T-cell (primary cell): ENCODE measurements at places on chromosomes 2 and 18. TPM values are rescaled to one million over a fixed set of nuclear protein-coding genes. Genes with fewer than 3 reads are reported as not detected.

Gene RNF152
- total RNA-seq = 0.23 TPM

GRCh38 chr18:12686100-12686499, 16.4 kb downstream of the CEP76 start:
- DNase-seq = no peak
- no peaks in the 10 kb centered on the region for H3K4me1 ChIP-seq
- H3K27me3 ChIP-seq = no peaks in the 10 kb centered on the region
- no peaks in the 10 kb centered on the region for H3K36me3 ChIP-seq
- no peak overlapping the region for H3K4me3 ChIP-seq

- H3K4me3 ChIP-seq = no peak overlapping the region
- H3K36me3 ChIP-seq = peaks cover 3% of the 10 kb centered on the region
- H3K27ac ChIP-seq = no peak overlapping the region
Measured at GRCh38 chr2:241351640-241352031, 4.4 kb upstream of the FARP2 start.

Gene PSD4
- total RNA-seq = 158 TPM

- no peaks in the 10 kb centered on the region for H3K36me3 ChIP-seq
- H3K4me3 ChIP-seq = no peak overlapping the region
Measured at GRCh38 chr2:37635504-37636380, 35.7 kb downstream of the CDC42EP3 start.

DNA sequence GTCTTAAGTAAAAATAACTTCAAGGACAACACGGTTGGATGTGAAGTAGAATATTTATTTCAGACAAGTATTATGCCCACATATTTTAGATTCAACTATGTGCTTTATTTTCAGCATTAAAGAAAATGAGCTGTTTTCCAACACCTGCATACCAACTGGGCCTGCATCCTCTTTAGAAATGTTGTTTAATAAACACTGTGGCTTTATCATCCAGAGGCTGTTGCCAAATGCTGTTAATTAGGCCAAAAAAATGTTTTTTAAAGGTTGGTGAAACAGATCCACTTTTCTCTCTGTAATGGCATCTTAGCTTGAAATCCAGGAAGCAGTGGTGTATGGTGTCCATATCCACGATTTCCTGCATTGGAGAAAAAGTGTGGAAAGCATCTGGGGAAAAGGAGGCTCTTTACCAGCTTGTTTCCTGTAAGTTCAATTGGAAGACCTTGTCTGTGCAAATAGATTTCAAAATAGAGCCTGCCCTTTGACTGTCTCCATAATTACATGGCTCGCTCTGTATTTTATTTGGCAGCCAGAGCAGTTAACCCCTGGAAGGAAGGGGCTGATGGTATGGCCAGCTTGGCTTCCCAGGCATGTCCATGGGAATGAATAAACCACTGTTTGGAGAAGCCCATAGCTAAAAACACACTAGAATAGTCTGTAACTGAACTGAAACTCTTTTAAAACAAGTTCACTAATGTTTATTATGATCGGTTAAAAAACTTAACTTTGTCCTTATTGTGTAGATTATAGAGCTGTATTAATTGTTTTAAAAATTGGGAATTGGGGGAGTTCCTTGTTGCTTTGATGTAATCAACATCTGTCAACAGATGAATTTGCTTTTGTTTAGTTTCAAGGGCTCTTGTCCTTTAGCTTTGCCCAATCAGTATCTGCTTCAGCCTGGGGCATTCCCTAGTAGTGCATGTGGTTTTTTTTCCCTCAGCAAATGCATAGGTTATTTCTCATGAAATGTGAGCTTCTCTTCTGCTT, 33.0 kb upstream of the DLX1 start:
- no peak overlapping the region for H3K4me3 ChIP-seq
- H3K27ac ChIP-seq = no peak overlapping the region
- H3K27me3 ChIP-seq = no peaks in the 10 kb centered on the region

DNA sequence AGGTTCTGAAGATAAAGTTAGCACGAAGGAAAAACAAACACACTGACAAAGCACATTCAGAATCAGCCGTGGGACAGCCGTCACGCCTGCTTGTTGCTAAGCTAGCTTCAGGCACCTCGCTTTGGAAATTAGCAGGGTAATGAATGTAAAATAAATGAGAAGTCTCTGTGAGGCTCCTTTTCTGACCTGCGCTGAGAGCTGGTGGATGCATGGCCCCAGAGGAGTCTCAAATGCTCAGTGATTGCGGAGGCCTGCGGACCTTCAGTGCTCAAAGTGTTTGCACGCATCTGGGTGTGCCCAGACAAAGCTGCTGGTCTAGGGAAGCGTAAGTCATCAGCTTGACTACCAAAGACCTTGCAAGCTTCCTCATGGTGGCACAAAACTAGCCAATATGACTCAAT, 50.6 kb downstream of the CD8B2 start:
- H3K27me3 ChIP-seq = no peaks in the 10 kb centered on the region
- DNase-seq = no peak
- H3K4me3 ChIP-seq = no peak overlapping the region
- H3K4me1 ChIP-seq = peaks cover 2% of the 10 kb centered on the region

- no peaks in the 10 kb centered on the region for H3K4me1 ChIP-seq
- H3K4me3 ChIP-seq = no peak overlapping the region
- no peak for DNase-seq
Measured at GRCh38 chr2:200667413-200667812, 81.6 kb downstream of the AOX1 start.

- H3K36me3 ChIP-seq = no peaks in the 10 kb centered on the region
- DNase-seq = no peak
- peaks cover 2% of the 10 kb centered on the region for H3K27me3 ChIP-seq
- H3K27ac ChIP-seq = no peak overlapping the region
- no peaks in the 10 kb centered on the region for H3K4me1 ChIP-seq
Measured at GRCh38 chr2:206418968-206419367, 24.4 kb upstream of the ADAM23 start.

Gene IL36A
- 0.58 TPM for total RNA-seq

DNA sequence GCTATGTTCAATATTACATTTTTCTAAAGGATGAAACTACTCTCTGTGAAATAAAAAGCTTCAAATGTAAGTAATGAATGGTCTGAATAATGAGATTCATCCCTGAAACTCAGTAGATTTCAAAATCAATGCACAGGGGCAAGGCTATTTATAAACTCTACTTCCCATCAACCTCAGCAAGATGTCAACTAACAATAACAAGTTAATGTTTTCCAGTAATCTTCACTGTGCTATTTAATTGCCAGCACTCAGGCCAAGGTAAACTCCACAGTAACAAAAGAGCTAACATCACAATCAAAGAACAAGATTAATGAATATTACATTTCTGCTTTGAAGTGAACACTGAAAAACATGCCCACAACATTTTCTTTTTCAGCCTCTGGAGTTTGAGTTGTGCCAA, 144.3 kb upstream of the ZFP36L2 start:
- no peak for DNase-seq
- no peaks in the 10 kb centered on the region for H3K27me3 ChIP-seq
- H3K36me3 ChIP-seq = no peaks in the 10 kb centered on the region
- H3K4me1 ChIP-seq = no peaks in the 10 kb centered on the region

DNA sequence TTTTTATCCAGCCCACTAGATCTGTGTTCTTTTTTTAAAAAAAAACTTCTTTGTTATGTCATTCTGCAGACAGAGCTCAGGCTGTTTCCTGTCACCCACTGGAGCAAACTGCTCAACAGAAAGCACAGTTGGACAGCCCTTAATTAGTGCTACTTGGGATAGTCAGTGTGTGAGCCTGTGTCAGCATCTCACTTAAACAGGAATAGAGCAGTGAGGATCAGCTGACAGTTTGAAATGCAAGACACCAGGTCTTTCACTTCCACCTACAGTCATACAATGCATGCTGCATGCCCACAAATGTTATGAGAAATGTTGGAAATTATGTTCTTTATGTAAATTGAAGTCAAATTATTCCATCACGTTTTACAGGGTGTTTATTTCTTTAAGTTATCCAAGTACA, 174.9 kb downstream of the NR4A2 start:
- no peaks in the 10 kb centered on the region for H3K36me3 ChIP-seq
- H3K4me3 ChIP-seq = no peak overlapping the region
- H3K27me3 ChIP-seq = no peaks in the 10 kb centered on the region
- DNase-seq = no peak

DNA sequence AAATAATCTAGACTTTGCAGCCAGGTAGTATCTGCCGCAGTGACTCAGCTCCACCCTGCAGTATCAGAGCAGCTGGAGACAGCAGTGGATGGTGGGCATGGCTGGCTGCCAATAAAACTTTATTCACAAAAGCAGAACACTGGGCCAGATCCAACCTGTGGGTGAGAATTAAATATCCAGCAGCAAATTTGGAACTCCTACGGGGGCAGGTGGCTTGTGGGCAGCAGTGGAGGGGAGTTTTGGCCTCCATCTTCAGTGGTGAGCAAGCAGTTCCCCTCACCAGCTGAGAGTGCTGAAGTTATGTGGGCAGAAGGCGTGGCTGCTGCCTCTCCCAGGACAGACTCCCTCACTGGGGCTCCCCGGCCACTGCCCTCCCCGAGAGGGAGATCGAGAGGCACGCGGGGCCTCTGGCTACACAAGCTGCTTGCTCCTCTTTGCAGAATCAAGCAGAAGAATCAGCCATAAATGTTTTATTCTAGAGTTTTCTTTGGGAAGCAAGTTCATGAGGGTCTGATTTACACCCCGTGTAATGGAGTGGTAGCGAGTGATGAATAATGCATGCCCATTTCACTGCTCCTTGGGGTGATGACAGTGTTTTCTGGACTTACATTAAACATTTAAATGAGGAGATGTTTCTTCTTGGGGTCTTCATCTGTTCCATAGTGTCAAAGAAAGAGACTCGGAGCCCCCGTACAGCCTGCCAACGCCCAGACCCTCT, 204.3 kb downstream of the SEPTIN10 start:
- H3K4me3 ChIP-seq = no peak overlapping the region
- peaks cover 9% of the 10 kb centered on the region for H3K27me3 ChIP-seq
- no peaks in the 10 kb centered on the region for H3K4me1 ChIP-seq
- DNase-seq = no peak
- H3K27ac ChIP-seq = no peak overlapping the region

- H3K27ac ChIP-seq = peak overlapping the region; percentile 10
- peaks cover 4% of the 10 kb centered on the region for H3K36me3 ChIP-seq
Measured at GRCh38 chr2:68831686-68832232, 39.4 kb downstream of the BMP10 start.

DNA sequence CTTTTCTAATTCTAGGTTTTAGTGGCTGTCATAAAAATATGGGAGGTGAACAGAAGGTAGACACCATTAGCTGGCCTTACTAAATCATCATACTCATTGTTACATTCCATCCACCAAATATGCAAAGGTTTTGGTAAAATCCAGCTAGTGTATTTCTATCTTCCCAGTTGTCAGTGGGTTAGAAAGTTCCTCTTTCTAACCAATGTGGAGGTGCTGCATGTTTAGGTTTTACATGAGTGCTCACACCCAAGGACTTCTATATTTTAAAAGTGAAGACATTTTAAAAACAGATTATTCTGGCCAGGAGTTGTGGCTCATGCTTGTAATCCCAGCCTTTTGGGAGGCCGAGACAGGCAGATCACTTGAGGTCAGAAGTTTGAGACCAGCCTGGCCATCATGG, 5.9 kb downstream of the ALPP start:
- H3K4me1 ChIP-seq = peaks cover 8% of the 10 kb centered on the region
- DNase-seq = no peak
- H3K27me3 ChIP-seq = peaks cover 73% of the 10 kb centered on the region
- H3K4me3 ChIP-seq = no peak overlapping the region
